ENCODE measurements at places on chromosomes 5 and 9.

GRCh38 chr9:99650187-99650874, 171.4 kb upstream of the NR4A3 start:
- DNase-seq = no peak

- DNase-seq = no peak
Observed at GRCh38 chr5:35364350-35364749, 134.1 kb upstream of the PRLR start.

- DNase-seq = no peak
Observed at GRCh38 chr5:2207416-2208238, 324.9 kb upstream of the IRX4 start.

- no peak for DNase-seq
Observed at GRCh38 chr9:76654575-76654974, 109.7 kb upstream of the PCA3 start.

- DNase-seq = peak; percentile 15
Observed at GRCh38 chr5:57221049-57221568, 47.2 kb downstream of the GPBP1 start.

DNA sequence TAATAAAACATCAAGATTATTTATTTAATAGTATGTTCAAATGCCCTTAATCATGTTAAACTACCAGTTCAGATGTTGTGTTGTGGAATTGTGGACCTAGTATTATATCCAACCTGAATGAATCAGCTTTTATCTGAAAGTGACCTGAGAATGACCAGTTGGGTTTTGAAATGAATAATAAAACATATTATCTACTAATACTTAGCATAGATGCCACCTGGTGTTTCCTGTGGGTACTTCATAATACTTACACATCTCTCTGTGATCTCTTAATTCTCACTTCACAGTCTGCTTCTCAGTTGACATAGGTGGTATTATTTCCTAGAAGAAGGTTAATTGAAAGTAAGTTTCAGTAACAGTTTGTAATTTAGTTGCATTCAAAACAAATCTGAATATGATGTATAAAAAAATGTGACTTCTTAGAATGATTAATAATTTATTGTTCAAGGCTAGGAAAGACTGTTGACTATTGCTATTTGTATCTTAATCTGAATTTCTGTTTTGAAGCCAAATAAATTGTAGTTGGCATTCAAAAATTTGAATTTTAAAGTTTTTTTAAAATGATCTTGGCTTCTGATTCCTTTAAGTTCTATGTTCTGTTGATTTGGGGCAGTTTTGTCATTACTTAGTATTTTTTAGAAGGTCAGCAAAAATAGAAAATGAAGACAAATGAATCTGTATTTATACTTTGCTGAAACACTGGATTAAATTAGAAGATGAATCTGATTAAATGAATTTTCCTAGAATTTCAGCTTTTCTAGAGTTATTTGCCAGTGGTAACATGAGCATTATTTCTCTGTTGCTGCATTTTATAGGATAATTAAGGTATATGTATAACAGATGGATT, 48.2 kb downstream of the KIF2A start:
- peak; percentile 5 for DNase-seq

DNA sequence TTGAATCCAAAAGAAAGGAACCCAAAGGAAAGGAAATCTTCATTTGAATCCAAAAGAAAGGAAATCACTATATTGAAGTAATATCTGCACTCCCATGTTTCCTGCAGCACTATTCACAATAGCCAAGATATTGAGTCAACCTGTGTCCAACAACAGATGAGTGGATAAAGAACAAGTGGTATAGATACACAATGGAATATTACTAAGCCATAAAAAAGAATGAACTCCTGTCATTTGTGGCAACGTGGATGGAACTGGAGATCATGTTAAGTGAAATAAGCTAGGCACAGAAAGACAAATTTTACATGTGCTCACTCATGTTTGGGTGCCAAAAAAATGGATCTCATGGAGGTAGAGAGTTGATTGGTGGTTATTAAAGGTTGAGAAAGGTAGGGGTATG, 57.8 kb upstream of the STOM start:
- DNase-seq = no peak

GRCh38 chr5:179318221-179318955, 26.9 kb downstream of the ADAMTS2 start:
- no peak for DNase-seq

GRCh38 chr9:134995792-134996120, 78.0 kb upstream of the FCN1 start:
- no peak for DNase-seq

GRCh38 chr5:3023656-3024055, 272.2 kb upstream of the IRX2 start:
- no peak for DNase-seq

DNA sequence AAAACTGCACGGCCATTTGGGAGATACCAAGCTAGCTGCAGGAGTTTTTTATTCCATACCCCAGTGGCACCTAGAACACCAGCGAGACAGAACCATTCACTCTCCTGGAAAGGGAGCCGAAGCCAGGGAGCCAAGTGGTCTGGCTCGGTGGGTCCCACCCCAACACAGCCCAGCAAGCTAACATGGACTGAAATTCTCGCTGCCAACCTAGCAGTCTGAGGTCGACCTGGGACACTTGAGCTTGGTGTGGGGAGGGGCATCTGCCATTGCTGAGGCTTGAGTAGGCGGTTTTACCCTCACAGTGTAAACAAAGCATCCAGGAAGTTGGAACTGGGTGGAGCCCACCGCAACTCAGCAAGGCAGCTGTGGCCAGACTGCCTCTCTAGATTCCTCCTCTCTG, 108.9 kb upstream of the CHD1 start:
- no peak for DNase-seq

- no peak for DNase-seq
Observed at GRCh38 chr9:16196206-16196605, 643.4 kb downstream of the CCDC171 start.

- DNase-seq = no peak
Observed at GRCh38 chr9:104900871-104901270, 27.1 kb downstream of the ABCA1 start.

- DNase-seq = no peak
Observed at GRCh38 chr5:59789197-59789596, 104.3 kb downstream of the PDE4D start.

GRCh38 chr5:66617991-66618768, 22.0 kb downstream of the MAST4 start:
- no peak for DNase-seq

GRCh38 chr9:21023861-21024260, 7.6 kb downstream of the HACD4 start:
- DNase-seq = no peak

DNA sequence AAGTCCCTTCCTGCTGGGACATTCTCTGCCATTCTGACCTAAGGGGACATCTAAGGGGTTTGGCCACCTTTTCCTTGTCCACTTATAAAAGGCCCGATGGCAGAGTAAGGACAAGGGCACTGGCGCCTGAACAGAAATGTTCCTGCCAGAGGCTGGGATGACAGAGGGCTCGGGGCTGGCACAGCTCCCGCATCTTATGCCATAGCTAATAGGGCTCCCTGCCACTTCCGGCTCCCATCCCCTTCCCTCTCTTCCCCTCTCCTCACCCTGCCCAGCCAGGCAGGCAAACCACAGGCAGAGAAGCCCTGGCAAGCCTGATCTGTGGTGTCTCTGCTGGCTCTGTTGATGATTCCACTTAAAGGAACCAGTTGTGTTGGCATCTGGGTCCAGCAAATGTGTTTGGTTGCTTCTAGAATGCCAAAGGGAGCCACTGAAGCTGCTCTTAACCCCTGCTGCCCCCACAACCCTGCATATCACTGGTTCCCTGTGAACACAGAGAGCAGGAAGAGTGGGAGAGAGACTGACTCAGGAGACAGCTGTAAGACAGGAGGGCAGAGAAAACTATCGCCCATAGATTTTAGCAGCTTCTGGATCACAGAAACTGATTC, 18.4 kb upstream of the ADRA1B start:
- DNase-seq = no peak

DNA sequence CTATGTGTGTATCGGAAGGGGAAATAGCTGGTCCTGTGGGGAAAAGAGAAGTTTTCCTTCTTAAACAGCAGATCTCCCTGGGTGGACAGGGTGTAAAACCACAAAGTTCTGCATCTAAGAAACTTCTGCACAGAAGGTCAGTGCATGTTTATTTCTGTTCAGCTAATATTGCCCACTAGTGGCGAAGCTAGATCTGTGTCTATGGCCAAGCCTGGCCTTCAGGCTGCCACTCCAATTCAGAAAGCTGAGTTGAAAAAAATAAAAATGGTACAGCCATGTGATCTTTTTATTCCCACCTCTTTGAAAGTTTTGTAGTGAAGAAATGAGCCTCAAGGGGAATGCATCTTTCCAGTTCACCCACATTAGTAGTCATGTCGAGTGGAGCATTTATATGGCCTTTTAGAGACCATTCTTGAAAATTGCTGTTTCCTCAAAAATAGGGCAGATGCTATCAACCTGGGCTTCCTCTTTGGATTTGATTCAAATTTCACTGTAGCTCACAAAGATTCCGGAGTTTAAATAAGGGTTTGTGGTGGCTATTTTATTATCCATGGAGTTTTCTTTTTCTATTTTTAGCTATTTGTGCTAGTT, 488.0 kb downstream of the PRELID2 start:
- DNase-seq = peak; percentile 20

DNA sequence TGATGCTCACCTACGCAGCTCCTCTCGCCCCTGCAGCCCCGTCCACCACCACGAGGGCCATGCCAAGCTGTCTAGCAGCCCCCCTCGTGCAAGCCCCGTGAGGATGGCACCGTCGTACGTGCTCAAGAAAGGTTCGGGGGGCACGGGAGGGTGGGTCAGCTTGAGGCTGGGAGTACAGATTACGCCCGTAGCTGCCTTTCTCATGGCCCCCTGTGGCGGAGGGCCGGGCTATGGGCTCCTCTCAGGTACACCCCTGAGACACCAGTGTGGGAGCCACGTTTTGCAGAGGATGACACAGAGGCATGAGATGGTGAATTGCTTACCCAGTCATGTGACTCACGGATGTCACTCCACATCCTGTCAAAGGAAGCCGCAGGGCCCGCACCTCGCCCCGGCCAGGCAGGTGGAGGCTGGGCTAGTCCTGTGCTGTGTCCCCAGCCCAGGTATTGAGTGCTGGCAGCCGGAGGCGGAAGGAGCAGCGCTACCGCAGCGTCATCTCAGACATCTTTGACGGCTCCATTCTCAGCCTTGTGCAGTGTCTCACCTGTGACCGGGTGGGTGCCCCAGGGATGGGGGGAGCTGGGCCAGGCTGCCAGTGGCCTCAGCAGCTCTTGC, 33.7 kb downstream of the USP20 start:
- DNase-seq = no peak

DNA sequence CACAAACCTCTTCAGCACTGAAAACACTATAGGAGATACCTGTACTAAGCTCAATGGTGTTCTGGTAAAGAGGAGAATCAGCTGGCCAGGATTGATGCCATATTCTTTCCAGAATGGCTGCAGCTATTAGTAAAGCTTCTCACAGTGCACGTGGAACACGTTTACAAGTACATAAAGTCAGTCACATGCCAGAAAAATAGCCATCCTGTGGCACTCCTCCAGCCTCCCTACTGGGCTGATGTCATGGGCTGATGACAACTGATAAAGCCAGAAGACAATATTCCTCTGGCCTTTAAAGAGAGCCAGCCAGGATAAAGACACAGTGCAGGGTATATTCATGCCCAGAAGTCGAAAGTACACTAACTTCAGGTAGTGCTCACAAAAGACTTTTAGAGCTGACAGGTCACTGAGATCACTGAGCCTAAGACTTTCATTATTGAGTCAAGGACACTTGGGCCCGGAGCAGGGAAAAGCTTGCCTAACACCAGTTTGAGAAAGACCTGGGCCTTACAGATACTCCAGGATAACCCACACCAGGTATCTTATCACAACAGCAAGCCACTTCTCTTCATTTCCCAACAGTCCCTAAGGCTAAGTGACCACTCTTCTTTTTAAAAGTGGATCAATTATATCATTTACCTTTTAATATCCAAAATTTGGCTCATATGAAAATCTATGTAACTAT, 29.4 kb downstream of the ABITRAM start:
- no peak for DNase-seq

DNA sequence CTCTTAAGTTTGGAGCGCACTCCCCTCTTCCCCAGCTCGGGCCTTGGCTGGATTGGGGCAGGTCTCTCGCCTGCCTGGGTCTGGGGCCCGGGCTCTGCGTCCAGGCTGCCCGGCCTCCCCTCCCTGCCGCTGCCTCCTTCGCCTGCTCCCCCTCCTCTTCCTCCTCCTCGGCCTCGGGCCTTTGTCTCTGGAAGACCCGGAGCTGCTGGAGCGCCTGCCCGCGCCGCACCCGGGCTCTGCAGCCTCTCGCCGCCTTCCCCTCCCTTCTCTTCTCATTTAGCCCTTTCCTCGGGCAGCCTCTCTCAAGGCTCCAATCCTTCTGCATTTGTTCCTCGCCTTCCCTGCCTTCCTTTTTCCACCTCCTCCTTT, 218.5 kb downstream of the C9orf50 start:
- DNase-seq = no peak

- DNase-seq = no peak
Observed at GRCh38 chr5:150622157-150622556, 18.3 kb upstream of the SYNPO start.

- DNase-seq = no peak
Observed at GRCh38 chr5:14323466-14323865, 180.3 kb downstream of the TRIO start.

DNA sequence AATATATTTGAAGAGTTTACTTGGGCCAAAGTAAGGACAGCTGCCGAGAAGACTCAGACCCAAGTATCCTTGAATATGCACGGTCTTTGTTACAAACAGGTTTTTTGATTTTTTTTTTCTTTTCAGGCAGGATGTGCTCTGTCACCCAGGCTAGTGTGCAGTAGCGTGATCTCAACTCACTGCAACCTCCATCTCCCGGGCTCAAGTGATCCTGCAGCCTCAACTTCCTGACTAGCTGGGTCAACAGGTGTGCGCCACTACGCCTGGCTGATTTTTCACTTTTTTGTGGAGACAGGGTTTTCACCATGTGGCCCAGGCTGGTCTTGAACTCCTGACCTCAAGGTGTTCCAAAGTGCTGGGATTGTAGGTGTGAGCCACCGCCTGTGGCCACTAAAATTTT, 27.4 kb downstream of the JMY start:
- DNase-seq = no peak

All from CMK (cell line).